NCI-H2081 treated with DMSO at 0.1 percent for 48 hours (cell line): ENCODE measurements at places on chromosomes 1 and 21.

GRCh38 chr1:9842073-9842711 is 18.4 kb upstream of the CLSTN1 start:
- DNase-seq = peak; percentile 60

- DNase-seq = no peak
Measured at GRCh38 chr1:59511476-59512465, 214.9 kb downstream of the FGGY start.

GRCh38 chr1:165424454-165425216 is 20.3 kb downstream of the RXRG start:
- DNase-seq = no peak

DNA sequence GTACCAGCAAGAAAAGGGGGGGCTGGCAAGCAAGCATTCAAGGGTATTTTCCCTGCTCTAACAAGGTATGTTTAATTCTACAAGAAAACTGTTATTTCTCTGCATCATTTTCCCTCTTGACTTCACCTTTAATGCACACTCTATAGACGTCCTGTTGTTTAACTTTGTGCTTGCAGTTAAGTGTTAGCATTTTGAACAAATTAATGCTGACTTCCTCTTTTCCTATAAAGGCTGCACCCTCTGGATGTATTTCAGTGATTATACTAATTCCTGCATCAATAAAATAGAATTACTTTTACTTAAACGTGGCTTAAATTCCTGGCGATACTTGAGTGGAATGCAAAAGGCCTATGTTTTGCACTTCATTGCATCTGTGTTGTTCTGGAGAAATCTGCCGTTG is 183.3 kb downstream of the KCNJ6 start:
- DNase-seq = no peak

- no peak for DNase-seq
Measured at GRCh38 chr1:240171907-240172306, 80.2 kb downstream of the FMN2 start.

DNA sequence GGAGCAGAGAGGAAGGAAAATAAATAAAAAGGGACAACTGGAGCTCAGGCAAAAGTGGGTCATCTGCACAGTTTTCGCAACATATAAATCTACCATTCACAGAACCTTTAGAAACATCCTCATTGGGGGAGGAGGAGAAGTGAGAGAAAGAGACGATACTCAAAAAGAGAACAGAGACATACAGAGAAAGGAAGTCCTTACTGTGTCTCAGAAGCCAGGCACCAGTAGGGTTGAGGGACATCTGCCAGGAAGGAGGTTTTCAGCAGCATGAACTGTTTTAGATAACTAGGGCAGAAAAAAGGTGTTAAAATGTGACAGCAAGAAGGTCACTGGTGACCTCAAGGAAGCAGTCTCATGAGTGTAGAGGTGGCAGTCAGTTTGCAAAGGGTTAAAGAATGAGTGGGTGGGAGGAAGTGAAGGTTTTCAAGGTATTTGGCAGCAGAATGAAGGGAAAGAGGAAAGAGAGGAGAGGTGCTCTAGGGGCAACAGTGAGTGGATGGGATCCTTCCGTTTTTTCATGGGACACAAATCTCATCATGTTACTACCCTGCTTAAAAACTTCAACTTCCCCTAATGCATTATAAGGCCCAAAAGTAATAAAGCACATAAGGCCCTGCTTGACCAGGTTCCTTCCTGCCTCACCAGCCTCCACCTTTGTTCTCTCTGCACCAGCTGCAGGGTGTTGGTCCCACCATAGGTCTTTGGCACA is 9.5 kb downstream of the JAK1 start:
- no peak for DNase-seq

- DNase-seq = no peak
Measured at GRCh38 chr1:204493145-204493983, 1.2 kb downstream of the PIK3C2B start.

GRCh38 chr1:201653233-201653632 is 114.3 kb downstream of the NAV1 start:
- DNase-seq = no peak

- no peak for DNase-seq
Measured at GRCh38 chr1:162316187-162316586, 60.5 kb downstream of the SPATA46 start.

- no peak for DNase-seq
Measured at GRCh38 chr1:163337631-163338030, 15.9 kb downstream of the NUF2 start.

- DNase-seq = no peak
Measured at GRCh38 chr1:157050836-157051235, 5.3 kb upstream of the ARHGEF11 start.

- DNase-seq = no peak
Measured at GRCh38 chr1:37605061-37605650, 9.4 kb upstream of the GNL2 start.

DNA sequence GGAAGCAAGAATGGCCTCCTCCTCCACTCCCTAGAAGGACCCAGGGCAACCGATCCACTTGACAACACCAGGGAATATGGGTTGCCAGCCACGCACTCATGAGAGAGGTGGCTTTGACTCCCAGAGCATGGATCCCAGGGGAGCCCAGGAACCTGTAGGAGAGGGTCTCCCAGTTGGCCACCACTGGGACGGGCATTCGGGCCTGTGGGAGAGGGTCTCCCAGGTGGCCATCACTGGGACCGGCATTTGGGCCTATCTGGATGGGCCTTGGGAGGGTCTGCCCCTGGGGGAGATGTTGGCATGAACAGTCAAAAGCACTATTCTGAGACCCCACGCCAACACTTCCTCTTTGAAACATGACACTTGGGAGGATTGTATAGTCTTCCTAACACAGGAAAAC is 565 bp downstream of the TFF1 start:
- no peak for DNase-seq

DNA sequence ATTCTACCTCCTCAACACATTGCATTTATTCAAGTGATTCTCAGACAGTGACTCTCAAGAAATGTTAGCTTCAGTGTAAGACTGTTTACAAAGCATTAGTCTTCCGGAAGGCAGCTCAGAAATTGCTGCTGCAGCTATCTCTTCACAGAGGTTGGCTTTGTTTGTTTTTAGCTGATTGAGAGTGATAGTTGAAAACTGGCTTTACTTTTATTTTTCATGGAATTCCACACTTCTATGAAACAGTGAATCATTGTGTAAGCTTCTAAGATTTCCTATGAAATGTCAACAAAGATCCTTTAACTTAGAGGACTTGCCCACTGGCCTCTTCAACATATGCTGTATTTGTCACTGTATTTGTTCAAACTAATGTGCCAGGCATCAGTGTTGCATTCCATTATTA is 121.3 kb downstream of the TNNI3K start:
- no peak for DNase-seq

DNA sequence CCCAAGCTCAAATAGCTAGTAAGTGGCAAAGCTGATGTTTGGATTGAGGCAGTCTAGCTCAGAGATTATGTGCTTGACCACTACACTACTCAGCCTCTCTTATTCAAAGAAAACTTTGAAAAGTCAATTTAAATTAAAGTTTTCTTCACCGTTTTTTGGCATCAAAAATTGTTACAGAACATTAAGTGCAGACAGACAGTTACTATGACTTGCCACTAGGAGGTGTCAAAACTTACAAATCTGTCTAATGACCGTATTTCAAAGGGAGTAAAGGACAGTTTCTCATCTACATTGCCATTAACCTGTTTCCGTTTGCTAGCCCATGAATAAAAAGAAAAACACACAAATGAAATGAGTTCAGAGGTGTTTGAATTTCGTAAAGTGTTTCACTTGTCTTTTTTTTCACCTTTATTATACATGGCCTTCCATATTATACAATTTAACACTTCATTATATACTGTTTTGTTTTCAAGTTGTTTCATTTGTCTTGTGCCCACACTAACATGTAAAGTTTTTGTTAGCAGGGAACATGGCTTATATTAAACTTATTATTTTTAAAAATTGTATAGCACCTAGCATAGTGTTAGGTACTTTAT is 57.4 kb upstream of the MTF2 start:
- no peak for DNase-seq

DNA sequence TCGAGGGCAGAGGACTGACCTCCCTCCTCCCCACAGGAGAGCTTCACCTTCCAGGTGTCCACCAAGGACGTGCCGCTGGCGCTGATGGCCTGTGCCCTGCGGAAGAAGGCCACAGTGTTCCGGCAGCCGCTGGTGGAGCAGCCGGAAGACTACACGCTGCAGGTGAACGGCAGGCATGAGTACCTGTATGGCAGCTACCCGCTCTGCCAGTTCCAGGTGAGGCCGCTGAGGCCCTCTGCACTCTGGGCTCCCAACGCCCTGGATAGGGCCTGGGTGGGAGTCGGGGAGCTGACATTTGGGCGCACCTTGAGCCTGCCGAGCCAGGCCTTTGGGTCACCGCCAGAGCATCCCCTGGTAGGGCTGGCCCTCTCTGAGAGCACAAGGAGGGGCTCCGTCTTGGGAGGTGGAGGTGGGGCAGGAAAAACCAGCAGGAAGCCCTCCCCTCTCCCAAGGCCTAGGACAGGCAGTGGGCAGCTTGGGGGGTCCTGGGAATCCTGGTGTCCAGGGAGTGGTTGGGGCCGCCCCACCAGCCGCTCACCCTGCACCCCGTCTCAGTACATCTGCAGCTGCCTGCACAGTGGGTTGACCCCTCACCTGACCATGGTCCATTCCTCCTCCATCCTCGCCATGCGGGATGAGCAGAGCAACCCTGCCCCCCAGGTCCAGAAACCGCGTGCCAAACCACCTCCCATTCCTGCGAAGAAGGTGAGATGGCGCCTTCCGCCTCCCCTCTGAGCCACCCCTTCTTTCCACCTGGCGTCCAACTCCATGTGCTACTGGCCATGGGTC is 65.1 kb downstream of the PIK3CD start:
- DNase-seq = no peak

DNA sequence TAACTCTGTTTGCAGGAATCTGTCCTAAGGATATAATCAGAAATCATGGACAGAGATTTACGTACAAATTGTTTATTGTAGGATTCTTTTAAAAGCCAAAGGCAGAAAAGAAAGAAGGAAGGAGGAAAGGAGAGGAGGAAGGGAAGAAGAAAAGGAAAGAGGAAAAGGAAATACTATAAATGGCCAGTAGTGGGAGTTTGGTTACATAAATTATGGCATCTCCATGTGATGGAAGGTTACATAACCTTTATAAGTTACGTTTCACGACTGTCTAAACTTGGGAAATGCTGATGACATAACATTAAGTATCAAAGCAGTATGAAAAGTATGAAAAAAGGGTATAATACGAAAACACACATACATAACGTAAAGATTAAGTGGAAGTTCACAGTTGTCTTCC is 39.0 kb downstream of the SMYD2 start:
- no peak for DNase-seq

DNA sequence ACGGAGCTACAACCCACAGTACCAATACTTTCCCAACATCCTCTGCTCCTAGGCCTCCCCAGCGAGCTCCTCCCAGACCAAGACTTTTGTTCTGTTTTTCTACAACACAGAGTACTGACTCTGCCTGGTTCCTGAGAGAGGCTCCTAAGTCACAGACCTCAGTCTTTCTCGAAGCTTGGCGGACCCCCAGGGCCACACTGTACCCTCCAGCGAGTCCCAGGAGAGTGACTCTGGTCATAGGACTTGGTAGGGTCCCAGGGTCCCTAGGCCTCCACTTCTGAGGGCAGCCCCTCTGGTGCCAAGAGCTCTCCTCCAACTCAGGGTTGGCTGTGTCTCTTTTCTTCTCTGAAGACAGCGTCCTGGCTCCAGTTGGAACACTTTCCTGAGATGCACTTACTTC is 20.6 kb downstream of the PLA2G5 start:
- DNase-seq = no peak
